HT-29 (cell line): ENCODE measurements at places on chromosomes 6 and 20. TPM values are rescaled to one million over a fixed set of nuclear protein-coding genes. Genes with fewer than 3 reads are reported as not detected.

DNA sequence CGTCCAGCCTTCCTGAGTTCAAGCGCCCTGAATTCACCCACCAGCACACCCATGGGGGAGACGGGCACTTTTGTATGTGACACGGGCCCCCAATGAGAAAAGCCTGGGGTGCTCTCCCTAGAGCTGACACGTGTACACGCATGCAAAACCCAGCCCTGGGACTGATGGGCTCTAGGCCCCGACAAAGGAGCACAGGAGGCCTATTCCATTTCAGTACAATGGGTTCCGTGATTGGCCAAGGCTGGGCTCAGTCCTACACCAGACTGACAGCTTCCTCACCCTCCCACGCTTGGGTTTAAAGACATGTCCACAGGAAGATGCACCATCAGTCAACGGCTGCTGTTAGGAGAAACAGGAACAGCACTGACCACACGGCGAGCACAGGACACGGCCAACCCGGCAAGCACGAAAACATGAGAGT, 8.8 kb downstream of the ZBTB46 start:
- no peak for DNase-seq

GRCh38 chr6:208938-209337, 83.3 kb upstream of the DUSP22 start:
- no peak for DNase-seq

GRCh38 chr6:41442800-41443501, 103.2 kb upstream of the FOXP4 start:
- DNase-seq: no peak

- no peak for DNase-seq
These were observed 93.1 kb downstream of the EPB41L2 start for GRCh38 chr6:130969791-130970491.

DNA sequence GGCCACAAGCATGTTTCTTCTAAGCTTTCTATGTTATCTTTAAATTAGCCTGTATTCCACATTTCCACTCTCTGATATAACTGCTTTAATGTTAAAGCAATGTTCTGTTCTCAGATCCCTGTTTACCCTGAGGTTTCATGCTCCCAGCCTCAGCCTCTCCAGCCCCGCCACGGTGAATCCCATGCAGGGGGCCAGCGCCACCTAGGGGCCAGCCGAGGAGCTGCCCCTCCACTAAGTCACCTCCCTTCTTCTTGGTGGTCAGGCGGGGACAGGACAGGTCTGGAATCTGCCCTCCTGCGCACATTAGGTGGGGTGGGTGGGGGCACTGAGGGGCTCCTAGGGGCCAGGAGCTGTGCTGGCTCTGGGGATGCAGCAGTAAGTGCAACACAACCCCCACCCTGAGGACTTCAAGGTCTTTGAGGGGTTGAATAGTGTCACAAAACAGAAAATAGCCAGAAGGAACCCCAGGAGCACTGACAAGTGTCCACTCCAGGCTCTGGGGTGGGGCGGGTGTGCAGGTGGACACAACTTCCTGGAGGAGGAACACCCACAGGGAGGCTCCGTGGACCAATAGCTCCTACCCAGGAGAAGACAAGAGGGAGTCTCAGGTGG, 61.6 kb downstream of the RAB44 start:
- peak; percentile 79 for DNase-seq

GRCh38 chr20:7728338-7728737, 211.9 kb downstream of the HAO1 start:
- DNase-seq: no peak

The RNF39 gene
- 3.8 and 6.5 TPM in 2 replicates for total RNA-seq

The CDC40 gene
- total RNA-seq: 7.3 and 8.9 TPM in 2 replicates

The SOBP gene
- total RNA-seq: 0.08 and 0.13 TPM in 2 replicates

The SAMD5 gene
- 0.97 and 1.1 TPM in 2 replicates for total RNA-seq
